ENCODE measurements at places on chromosomes 16 and 17.

DNA sequence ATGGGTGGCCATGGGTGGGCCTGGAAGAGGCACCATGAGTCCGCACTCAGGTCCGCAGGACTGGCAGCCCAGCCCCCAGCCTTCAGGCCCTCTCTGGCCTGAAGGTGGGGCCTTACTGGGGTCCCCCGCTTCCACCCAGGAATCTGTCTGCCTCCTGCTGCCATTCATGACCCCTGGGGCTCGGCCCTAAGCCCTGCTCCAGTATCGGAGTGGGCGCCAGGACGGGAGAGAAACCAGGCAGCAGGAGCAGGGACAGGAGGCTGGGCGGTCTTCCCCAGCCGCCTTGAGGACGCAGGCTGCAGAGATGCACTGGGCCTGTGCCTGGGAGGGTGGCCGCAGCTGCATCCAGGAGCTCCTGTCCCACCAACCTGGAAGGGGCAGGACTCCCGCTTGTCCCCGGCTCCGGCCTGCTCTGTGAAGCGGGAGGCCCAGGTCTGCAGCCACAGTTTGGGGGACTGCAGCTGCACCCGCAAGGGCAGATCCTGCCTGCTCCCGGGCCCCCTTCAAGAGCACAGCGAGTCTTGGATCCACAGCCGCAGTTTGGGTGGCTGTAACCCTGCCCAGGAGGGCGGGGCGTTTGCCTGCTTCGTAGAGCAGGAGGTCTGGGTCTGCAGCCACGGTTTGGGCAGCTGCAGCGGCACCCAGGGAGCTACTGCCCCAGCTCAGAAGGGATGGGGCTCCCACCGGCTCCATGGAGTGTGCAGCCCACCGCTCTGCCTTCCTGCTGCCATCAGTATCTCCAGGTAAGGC lies 81.8 kb upstream of the DNAJA2 start:
- no peak for DNase-seq

- DNase-seq, result no peak
Measured at GRCh38 chr16:57270221-57271062, 14.0 kb downstream of the PLLP start.

- DNase-seq, result no peak
Measured at GRCh38 chr17:55731586-55732250, 9.1 kb upstream of the TMEM100 start.

DNA sequence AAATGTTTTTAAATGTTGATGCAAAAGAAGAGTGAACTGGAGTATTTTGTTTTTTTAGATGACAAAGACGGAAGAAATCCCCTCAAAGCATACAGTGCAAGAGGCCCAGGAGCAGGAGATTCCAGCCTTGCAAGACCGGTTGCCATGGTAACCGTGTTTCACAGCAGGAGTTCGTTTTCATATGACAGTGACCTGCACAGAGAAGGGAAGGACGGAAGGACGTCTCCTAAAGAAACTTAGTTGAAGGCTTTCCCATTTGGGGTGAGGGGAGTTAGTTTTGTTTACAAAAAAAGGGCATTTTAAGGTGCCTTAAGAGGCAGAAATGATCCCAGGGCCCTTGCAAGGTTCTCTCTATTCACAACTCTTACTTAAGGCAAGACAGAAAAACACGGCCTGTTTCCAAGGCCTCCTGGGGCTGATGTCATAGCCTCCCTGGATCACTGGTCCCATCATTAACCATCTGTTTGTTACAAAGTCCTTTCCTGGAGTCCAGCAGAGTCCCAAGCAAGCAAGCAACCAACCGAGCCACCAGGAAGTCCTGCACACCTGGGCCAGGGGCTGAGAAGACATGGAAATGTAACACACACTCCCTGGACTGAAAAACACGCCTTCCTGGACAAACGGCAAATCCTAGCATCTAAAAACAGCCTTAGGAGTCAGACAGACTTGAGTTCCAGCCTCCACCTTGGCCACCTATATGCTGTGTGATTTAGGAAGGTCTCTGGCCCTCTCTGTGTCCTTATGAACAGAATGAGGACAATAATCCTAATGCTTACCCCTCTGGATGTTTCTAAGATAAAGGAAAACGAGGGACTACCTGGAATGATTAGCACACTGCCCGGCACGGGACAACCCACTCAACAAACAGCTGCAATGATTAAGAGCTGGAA lies 30.3 kb upstream of the RPH3AL start:
- peak; percentile 48 for DNase-seq

- DNase-seq, result no peak
Measured at GRCh38 chr16:75922250-75922649, 196.0 kb upstream of the CPHXL start.

GRCh38 chr17:2947588-2947950 lies 115.8 kb downstream of the OR1D5 start:
- no peak for DNase-seq

DNA sequence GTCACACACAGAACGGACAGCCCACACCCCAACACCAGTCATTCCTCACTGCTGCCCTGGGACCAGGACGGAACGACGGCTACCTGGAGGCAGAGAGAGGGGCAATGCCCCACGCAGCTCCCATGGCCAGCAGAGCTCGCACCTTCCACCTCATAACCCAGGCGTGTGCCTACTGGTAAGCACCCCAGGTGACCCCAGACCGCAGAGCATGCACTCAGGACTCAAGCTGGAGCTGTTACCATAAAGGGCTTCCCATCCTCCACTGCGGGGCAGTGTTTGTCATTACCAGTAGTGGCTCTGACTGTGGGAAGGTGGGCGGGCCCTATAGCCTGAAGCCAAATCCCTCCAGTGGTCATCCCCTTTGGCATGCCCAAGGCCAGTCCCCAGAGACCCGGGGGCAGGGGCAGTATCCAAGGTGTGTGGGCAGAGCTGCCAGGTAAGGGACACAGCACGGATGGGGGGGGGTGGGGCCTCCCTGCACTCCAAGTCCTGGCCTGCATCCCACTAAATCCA lies 4.7 kb upstream of the BCAR1 start:
- DNase-seq, result no peak
